ENCODE measurements at places on chromosomes 5 and 9.

- no peak for DNase-seq
Observed at GRCh38 chr5:90418214-90418613, 8.7 kb upstream of the CETN3 start.

DNA sequence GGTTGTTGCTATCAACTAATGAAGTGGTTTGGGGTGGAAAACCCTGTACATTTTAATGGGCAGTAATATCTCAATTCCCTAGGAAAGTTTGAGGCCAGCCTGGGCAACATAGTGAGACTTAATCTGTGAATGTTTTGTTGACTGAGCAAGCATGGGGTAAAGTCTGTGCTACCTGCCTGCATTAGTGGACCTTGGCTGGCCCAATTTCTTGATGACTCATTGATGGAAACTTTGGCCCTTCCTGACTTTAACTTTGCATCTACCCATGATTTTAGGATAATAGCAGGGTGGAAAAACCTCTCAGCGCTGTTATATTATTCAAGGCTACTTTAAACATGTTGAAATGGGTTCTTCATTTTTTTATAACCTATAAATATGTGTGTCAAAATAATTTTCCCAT lies 389.4 kb upstream of the RORB start:
- DNase-seq, result no peak

GRCh38 chr5:31378838-31379237 lies 153.1 kb downstream of the DROSHA start:
- DNase-seq, result no peak

- no peak for DNase-seq
Observed at GRCh38 chr5:17024686-17025180, 88.6 kb upstream of the MYO10 start.

GRCh38 chr5:56012281-56012963 lies 17.7 kb upstream of the IL6ST start:
- DNase-seq, result no peak

DNA sequence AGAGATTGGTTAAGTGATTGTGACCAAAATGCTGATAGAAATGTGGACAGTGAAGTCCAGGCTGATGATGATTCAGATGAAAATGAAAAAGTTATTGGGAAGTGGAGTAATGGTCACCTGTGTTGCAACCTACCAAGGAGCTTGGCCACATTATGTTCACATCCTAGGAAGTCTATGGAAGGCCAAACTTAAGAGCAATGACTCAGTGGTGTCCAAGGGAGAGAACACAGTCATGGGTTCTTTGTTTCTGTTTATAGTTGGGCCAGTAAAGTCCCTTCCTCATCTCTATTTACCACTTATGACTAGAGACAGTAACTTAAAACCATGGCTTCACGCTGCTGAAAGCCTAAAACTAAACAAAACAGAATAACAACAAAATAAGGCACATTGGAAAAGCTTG lies 555.3 kb upstream of the DAB2 start:
- DNase-seq, result no peak

DNA sequence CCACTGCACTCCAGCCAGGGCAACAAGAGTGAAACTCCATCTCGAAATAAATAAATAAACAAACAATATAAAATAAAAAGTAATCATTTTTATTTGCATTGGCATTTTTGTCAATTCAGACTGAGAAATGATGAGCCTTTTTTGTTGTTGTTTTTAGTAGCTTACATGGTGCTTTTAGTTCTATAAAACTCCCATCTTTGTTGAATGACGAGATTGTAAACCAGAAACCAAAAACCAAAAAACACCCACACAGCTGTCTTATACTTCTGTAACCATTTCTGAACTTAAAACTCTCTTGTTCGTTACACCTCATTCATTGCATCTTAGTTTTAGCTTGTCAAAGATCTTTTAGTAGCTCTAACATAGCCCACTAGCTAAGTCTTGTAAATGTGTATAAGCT lies 44.7 kb downstream of the GGTA1 start:
- no peak for DNase-seq

- DNase-seq, result no peak
Observed at GRCh38 chr5:131211669-131212068, 40.9 kb downstream of the LYRM7 start.

GRCh38 chr9:14993061-14993800 lies 83.0 kb upstream of the FREM1 start:
- DNase-seq, result peak; percentile 99

GRCh38 chr9:127198587-127198986 lies 66.0 kb upstream of the GARNL3 start:
- DNase-seq, result no peak

GRCh38 chr5:68225188-68225910 lies 9.8 kb downstream of the PIK3R1 start:
- no peak for DNase-seq

DNA sequence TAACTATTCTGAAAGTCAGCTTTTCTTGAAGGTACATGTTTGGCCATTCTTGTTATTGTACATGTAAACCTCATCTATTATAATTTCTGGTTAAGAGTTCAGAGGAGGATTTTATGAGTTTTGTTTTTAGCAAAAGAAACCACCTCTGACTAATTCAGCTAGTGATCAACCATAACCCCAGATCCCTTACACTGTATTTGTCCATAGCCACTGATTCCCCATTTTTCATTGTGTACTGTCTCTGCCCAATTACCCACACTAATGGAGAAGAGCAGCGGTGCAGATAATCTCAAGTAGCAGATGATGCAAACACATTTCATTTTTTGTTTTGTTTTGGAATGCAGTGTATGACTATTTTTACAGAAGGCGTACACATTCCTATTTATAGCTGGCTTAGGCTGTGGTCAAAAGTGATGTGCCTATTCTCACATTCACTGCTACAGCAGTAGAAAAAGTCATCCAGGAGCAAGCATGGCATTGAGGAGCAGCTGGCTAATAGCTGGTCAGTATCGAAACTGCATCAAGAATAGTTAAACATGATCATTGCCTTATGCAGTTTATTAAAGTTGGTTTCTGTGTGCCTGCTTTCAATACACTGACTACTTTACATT lies 988.3 kb downstream of the DTWD2 start:
- DNase-seq, result no peak

GRCh38 chr5:126269511-126269910 lies 153.7 kb upstream of the GRAMD2B start:
- DNase-seq, result no peak

- DNase-seq, result no peak
Observed at GRCh38 chr9:73743826-73744225, 592.2 kb downstream of the ANXA1 start.

- DNase-seq, result no peak
Observed at GRCh38 chr5:165108809-165109208, 1603.4 kb downstream of the MAT2B start.

DNA sequence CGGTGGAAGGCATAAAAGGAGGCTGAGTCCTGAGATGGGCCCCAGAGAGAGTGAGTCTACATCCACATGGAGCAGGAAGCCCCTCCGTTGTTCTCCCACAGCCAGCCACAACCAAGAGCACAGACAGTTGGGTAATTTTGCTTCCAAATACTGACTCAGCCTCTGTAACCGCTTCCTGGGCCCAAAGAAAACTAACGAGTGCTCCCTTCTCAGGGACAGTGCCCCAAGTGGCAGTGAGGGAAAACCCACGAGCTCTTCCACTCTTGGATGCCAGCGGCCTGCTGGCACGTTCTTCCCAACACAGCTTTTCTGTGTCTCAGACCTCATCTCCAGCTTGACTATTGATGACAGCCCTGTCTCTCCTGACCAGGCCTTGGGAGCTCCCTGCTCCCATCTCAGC lies 207.6 kb downstream of the FSTL4 start:
- DNase-seq, result peak; percentile 61

DNA sequence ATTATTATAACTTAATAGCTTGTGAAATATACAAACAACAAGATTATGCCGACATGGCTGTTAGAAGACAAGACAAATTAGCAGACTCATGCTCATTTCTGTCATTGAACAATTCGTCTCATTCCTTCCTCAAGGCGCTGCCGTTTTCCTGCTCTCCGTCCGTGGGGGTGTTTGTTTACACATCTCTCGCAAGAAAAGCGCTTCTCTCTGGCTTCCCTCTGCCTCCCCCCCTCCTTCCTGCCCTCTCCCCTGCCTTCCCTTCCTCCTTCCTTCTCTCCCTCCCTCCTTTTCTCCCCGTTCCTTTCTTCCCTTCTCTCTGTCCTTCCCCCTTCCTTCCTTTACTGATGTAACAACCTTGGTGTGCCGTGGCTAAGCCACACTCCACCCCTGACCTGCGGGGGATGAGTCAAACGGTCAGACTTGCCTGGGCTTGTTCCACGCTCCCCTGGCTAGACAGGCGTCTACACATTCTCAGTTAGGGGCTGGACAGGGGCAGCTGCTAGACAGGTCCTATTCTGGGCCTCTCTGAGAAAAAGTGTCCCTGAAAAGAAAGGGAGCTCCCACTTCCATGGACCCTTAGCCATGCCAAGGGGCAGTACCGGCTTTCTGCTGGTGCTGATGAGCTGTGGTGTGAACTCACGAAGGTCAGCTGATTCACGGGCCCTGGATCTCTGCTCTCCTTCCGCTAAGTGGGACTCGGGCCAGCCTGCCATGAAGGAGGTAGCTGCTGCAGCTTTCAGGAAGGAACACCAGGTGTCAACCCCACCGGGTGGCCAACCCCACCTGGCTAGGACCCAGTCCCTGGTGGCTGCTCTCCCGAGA lies 32.0 kb upstream of the SPTLC1 start:
- DNase-seq, result peak; percentile 66

DNA sequence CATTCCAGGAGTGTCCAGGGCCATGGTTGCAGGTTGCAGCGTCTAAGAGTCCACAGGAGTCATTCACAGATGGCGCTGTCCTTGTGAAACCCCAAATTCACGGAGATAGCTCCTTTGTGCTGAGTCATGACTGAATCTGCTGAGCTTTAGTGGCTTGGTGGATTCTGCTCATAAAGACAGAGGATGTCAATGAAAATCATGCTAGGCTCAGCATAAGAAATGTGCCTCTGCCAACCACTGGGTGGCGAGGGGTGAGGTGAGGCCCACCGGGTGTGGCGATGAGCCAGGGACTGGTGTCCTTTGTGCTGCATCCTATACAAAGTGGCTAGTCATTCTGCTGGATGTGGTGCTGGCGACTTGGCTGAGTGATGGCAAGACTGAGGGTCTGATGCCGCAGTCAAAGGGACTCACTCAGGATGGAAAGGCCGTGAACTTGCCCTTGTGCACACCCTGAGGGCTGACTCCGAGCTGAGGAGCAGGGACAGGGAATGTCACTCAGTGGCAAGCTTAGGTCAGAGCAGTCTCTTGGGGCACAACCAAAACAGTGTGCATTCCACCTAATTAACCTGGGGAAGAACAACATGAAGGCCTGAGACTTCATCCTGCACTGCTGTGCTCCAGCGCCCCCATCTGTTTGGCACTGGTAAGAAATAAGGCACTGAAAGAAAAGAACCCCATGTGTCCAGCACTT lies 71.5 kb downstream of the DAP start:
- DNase-seq, result peak; percentile 86

- no peak for DNase-seq
Observed at GRCh38 chr5:27130587-27130986, 92.2 kb upstream of the CDH9 start.

DNA sequence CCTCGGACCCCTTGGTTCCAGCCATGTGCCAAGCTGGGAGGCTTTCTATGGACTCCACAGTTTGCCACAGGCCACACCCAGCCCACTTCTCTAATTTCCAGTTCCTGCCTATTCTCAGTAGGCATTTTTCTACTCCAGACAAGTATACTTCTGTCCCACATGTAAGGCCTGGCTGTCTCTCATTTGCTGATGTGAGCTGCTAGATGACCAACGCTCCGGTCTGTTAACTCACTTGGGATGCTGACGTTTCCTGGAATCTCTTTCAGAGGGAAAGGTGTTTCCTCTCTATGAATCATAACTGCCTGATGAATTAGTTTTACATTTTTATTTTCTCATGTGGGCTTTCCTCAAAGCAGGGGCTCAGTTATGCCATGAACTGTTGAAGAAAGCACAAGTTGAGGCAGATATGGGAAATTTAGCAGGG lies 36.3 kb downstream of the ERGIC1 start:
- no peak for DNase-seq

DNA sequence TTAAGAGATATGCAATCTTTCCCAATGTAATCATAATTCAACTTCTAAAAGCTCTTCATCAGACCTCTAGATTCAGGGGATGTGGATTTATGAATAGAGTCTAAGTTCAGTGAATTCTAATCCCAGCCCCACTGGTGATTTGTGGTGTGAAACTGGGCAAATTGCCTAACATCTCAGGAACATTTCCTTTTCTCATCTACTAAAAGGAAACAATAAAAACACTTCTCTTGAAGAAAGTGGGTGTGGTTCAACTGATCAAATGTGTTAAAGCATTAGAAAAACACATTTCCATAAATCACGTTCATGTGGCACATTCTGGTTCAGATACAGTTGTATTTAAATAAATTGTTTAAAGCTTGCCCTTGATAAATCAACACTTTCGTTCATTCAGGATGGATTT lies 631.7 kb upstream of the CDH6 start:
- no peak for DNase-seq

GRCh38 chr9:18111146-18111545 lies 362.8 kb upstream of the ADAMTSL1 start:
- DNase-seq, result no peak

- DNase-seq, result no peak
Observed at GRCh38 chr5:98942847-98943246, 14.0 kb upstream of the CHD1 start.
